ENCODE measurements at places on chromosomes 7 and 10. TPM values are rescaled to one million over a fixed set of nuclear protein-coding genes. Genes with fewer than 3 reads are reported as not detected.

DNA sequence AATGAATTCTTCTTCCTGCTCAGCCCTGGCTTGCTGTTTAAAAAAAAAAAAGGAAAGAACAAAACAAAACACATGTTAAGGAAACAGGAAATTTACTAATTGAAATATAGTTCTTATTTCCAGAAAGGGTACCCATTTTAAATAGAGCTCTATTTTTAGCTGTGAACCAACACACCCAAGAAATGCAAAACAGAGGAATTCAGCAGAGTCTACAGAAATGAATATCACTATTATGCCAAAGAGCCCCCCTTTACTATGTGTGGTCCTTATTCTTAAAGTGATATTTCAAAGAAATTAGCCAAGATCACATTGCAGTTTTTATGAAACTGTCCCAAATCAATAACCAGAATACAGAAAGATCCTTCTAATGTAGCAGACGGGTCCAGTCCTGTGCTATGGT is 53.7 kb downstream of the CCDC6 start:
- no peak for DNase-seq

DNA sequence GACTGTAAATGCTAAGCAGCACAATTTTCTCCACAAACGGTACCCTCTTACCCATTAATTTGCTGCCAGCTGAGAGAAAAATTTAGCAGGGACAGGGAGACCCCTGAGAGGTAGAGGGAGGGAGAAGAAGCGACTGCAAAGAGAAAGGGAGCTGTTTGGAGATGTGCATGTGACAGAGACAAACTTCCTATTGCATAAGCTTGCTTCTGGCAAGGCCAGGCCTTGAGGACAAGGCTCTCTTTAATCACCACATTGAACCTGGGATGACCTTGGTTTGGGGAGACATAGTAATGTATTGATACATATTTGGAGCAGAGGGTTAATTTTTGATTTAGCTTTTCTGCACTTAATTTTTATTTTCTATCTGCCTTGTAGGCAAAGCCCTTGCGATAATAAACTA is 31.1 kb upstream of the HIBADH start:
- DNase-seq = peak; percentile 65

DNA sequence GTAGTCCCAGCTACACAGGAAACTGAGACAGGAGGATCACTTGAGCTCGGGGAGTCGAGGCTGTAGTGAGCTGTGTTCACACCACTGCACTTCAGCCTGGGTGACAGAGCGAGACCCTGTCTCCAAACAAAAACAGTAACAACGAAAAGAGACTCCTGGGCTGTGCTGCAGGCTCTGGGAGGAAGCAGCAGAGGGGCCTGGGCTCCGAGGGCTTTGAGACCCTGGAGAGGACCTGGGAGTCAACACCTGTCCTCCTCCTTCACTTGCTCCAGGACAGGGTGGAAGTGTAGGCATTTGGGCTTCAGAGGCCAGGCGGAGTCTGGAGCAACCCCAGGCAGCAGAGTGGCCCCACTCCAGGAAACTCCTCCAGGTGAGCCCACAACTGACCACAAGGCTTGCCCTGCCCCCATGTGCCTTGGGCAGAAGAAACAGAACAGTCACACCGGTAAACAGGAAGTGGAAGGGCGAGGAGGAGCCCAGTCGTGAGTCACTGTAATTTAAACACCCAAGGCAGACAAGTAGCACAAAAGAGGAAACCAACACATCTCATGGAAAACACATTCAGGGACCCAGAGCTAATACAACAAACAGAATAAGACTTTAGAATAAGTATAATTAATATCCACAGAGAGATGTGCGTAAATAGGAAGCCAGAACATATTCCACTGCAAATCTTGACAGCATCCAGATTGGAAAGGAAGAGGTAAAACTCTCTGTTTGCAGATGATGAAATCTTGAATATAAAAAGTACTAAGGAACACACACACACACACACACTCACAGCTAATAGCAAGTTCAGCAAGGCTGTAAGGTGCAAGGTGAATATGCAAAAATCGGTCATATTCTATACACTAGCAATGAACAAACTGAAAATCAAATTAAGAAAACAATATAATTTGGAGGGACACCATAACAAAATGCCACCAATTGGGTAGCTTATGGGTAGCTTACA is 20.5 kb upstream of the RASGEF1A start:
- no peak for DNase-seq

DNAJB12 gene
- 24.9 TPM for total RNA-seq

DNA sequence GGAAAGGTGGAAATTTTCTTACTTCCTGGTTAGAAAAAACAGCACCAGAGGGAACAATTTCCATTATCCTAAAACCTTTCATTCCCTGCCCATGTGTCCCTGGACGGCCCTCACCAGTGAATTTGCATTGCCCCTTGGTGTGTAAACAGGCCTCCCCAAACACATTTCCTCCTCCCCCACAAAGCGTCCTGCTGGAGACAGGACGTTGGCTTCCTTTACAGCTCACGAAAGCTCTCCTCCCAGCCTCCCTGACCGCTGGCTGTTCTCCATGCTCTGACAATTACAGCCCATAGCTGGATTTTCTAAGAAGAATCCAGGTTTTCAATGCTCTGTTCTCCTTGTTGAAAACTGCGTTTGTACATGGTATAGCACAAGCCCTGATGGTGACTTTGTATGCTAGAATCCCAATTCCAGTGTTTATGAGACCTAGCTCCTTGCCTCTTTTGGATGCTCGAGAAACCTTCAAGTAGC is 724.2 kb upstream of the CELF2 start:
- no peak for DNase-seq

DNA sequence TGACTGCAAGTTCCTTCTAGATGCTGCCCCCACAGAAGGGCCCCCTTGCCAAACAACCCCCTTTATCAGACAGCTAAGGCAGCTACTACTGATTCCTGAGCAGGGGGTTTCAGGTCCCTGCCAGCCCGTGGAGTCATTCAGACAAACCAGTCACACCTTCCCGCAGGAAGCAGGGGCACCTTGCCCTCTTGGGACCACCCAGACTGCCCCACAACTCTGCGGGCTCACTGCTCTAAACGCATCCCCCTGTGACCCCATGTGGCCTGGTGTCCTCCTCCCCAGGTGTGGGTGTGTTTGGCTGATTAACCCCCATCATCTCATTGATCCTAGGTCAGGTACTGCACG is 298.9 kb downstream of the TCERG1L start:
- no peak for DNase-seq

GRCh38 chr7:16603633-16604032 is 41.9 kb downstream of the ANKMY2 start:
- no peak for DNase-seq

POP7 gene
- total RNA-seq = 79.5 TPM

DNA sequence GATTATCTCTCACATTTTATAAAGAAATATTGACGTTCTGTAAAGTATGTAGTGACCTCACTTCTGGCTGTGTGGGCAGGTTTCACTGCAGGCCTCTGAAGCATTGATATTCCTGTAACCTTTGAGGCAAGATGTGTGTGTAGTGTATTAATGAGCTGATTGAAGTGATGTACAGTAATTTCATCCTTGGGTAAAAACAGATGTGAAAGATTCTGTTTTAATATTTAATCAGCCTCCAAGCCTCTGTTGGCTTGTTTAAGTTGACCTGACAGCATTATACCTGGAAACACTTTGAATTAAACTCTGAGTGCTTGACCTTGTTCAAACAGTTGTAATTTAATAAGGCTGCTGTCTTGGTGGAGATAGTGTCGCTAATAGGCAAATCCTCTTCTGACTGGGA is 74.9 kb downstream of the KAT6B start:
- DNase-seq = no peak

IGFBP3 gene
- 11.7 TPM for total RNA-seq

NYAP1 gene
- total RNA-seq = not detected

DNA sequence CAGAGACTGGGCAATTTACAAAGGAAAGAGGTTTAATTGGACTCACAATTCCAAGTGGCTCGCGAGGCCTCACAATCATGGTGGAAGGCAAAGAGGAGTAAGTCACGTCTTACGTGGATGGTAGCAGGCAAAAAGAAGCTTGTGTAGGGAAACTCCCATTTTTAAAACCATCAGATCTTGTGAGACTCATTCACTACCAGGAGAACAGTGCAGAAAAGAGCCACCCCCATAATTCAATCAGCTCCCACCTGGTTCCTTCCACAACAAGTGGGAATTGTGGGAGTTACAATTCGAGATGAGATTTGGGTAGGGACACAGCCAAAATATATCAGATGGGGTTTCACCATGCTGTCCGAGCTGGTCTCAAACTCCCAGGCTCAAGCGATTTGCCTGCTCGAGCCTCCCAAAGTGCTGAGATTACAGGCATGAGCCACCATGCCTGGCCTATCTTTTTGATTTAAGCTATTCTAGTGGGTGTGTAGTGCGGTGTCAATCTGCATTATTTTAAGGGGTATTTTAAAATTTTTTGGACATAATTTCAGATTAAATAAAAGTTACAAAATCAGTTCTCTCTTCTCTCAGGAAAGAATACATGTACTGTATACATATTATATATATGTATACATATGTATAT is 9.0 kb upstream of the MRPS16 start:
- DNase-seq = no peak

DNA sequence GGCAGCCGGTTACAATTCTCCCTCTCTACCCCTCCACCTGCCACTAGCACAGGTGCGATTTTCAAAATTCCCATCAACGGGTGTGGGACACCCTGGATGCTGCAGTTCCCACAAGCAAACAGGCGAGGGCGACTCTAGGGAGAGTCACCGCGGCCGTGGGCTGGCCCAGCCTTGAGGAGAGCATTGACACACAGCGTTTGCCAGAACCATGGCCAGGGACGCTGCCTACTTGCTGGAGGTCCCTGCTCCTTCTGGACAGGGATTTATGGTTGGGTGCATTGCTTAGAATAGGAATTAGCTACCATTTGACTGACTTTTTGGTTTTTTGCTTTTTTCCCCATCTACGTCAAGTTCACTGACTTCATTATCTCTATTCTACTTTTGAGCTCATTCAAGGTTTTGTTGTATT is 19.0 kb upstream of the CLDN4 start:
- DNase-seq = peak; percentile 58

TEX47 gene
- not detected for total RNA-seq

DNA sequence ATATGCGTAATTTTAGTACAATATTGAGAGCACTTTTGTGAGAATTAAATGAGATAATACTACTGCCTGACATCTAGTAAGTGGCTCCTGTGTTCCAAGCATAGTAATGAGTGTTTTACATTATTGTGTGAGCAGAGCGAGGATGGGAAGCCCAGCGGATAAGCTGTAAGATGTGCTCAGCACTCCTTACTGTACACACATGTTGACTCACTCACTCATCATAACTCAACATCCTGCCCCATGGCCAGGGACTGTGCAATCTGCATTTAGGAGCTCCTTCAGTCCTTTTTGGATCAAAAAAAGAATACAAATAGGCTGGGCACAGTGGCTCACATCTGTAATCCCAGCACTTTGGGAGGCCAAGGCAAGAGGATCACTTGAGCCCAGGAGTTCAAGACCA is 72.9 kb upstream of the NEBL start:
- peak; percentile 13 for DNase-seq

GRCh38 chr7:15720849-15721471 is 34.5 kb upstream of the MEOX2 start:
- peak; percentile 5 for DNase-seq

GRCh38 chr10:95290461-95291364 is at the start of gene PDLIM1:
Gene PDLIM1, minus strand, starts transcription at chr10:95291003. Its CDS starts 88 bp downstream, at chr10:95290915.
- DNase-seq = peak; percentile 66

DNA sequence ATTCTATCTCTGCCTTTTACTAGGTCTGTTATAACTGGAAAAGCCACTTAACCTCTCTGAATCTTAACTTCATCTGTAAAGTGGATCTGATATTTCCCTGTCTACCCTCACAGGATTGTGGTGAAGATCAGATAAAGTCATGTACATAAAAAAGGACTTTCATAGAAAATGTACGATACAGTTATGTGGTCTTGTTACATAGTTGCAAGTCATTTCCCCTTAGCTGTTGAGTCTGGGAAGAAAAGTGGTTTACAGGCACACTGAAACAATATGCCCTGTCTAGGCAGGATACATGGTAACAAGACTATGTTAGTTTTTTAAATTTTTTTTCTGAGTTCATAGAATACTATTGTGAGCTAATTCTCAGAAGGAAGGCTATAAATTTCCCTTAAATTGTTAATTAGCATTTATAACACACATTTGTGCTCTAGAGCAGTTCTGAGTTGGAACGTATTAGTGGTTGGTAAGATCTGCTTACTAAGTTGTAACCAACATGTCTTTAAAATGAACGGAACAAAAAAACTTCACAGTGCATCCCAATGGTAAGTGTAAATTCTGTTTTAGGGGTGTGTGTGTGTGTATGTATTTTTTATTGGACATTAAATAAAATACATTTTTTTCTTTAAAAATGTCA is 7.1 kb upstream of the GSTO1 start:
- no peak for DNase-seq

DNA sequence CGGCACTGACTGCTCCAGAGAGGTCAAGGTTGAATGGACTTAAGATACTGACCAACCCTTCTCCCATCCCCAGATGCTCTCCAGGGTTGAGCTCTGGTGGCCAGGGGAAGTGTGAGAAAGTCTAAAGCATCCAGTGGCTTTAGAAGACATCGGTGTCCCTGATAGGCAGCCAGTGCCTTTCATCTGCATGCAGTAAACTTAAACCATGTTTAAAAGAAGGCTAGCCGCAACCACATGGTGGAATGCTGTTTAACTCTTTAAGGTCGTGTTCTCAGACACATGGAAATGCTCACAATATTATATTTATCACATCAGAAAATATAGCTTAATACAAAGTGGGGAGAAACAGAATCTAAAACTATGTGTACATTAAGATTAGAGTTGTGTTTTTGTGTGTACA is 137.0 kb downstream of the CNNM2 start:
- DNase-seq = no peak

DNA sequence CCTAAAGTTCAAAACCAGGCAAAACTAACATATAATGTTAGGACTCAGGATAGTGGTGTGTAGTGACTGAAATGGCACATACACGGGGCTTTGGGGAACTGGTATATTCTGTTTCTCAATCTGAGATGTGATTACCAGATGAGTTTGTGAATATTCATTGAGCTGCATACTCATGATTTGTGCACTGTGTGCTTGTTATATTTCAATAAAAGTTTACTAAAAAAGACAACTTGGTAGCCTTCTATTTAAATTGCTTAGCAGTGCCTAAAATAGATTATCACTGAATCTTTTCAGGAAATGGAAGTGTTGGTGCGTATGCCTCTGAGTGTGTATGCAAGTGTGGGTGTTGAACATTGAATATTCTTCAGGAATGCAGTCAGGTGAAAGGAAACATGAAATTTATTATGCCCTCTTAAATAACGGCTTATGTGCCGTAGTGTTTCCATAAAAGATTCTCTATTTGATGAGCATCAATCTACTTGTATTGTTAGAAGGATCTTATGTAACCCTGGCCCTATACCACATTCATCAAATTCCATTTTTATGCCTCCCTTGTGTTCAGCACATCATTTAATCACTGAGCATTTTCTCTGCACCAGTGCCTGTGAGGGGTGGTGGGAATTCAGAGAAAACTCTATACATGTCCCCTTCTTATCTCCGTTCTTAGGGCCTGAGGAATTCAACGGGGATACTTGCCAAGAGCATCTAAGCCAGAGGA is 82.6 kb upstream of the AUTS2 start:
- no peak for DNase-seq

DKK1 gene
- total RNA-seq = 7.3 TPM

GRCh38 chr7:117777335-117778142 is 95.7 kb downstream of the CTTNBP2 start:
- DNase-seq = no peak

- no peak for DNase-seq
Observed at GRCh38 chr7:70734411-70734810, 397.5 kb upstream of the GALNT17 start.

NUTM2A gene
- not detected for total RNA-seq

SGCE gene
- 164 TPM for total RNA-seq

Measured in RPMI7951 (cell line).